T-helper 22 cell (primary cell): ENCODE measurements at places on chromosomes 3 and 15.
A peak's percentile ranks its signal among the peaks of the same experiment; 100 is the strongest.

- DNase-seq, result no peak
These were observed 22.9 kb downstream of the ANP32A start for GRCh38 chr15:68797599-68798345.

DNA sequence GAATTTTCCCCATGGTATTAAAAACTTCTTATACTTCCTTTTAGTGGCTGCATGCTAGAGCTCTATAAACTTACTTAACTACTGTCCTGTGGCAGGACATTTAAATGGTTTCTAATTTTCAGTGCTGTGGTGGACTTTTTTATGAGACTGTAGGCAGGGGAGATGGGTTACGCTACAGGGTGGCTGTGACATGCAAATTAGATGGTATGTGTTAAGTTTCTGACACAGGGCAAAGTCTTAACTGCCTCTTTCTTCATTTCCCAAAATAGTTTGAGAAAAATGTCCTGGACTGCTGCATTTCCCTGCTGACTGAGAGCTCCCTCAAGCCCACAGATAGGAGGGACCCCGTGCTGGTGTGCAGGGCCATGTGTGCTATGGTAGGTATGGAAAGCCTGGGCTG lies 22.0 kb downstream of the TGM4 start:
- DNase-seq, result no peak

DNA sequence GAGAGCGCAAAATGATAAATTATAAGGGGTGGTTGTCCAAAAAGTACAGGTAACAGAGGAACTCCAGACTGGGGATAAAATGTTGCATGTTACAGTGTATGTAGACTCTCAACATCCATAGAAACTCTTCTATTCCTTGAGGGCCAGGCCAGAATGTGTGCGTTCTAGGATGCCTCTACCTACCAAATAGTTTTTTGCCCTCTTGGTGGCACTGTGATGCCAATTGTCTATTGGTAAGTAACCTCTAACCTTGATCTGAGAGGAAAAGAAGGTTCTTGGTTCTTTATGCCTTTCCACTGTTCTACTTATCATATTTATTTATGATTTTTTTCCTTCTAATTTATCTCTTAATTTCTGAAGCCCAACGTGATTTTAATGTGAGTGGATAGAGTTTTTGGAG lies 424.6 kb downstream of the GRM7 start:
- no peak for DNase-seq

DNA sequence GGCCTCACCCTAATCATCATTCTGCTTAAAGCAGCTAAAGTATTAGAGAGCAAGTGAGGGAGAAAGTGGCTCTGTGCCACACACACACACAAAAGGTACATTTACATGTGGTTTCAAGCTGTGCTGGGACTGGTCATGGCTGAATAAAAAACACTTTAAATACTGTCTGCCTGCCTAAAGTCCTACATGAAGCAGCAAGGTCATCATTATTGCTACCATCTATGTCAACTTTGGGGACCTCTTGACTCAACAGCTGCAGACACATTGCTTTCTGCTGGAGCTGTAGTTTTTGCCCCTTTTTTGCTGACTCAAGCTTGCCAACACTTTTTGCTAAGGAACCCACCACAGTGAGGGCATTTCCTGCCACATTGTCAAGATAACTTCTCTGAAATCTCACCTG lies 1237.9 kb downstream of the ROBO2 start:
- DNase-seq, result no peak

DNA sequence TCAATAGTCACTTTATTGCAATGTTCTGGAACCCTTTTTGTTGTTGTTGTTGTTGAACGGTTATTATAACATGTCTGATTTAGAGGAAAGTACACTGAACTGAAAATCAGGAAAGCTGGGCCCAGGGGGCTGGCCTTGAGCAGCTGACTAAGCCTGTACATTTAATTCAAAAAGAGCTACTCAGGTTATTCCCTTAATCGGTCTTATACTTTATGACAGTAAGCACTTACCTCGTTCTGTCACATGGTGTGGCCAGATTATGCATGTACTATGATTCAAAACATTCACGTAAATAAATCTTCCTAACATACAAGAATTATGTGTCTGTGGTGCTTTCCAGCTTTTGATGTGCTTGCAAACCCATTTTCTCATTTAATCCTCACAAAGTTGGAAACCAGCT lies 382.5 kb upstream of the TPRG1 start:
- DNase-seq, result no peak

DNA sequence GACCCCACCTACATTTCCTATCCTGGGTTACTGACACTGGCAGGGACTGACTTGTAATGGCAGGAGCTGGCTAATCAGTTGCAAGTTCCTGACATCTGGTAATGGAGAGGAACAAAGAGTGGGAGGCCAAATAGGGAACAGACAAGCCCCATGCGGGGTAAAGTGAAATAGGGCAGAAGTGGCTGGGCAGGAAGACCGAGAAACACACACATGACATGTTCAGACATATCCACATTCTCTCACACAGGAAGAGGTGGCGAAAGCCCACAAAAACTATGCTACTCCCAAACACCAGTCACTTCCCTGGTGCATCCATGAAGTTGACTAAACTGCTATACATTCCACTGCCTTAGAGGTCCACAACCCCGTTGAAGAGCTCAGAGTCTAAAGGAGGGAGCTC lies 394.1 kb upstream of the TBL1XR1 start:
- DNase-seq, result no peak

GRCh38 chr3:193767353-193768069 lies 174.5 kb downstream of the OPA1 start:
- DNase-seq, result no peak

GRCh38 chr3:128923576-128923975 lies 44.2 kb downstream of the ACAD9 start:
- no peak for DNase-seq

DNA sequence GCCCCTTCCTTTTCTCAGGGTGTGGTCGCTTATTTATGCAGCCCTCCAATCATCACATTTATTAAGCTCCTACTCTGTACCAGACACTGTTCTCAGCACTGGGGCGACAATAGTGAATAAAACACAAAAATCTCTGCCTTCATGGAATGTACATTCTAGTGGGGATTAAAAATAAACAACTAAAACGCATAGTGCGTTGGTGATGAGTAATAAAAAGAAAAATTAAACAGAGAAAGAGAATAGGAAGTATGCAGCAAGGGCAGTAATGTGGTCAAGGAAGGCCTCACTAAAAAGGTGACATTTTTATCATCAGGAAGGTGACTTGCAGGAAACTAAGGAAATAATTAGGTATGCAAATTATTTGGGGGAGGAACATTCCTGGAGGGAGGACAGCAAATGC lies 5.1 kb downstream of the SLC51B start:
- DNase-seq, result no peak

DNA sequence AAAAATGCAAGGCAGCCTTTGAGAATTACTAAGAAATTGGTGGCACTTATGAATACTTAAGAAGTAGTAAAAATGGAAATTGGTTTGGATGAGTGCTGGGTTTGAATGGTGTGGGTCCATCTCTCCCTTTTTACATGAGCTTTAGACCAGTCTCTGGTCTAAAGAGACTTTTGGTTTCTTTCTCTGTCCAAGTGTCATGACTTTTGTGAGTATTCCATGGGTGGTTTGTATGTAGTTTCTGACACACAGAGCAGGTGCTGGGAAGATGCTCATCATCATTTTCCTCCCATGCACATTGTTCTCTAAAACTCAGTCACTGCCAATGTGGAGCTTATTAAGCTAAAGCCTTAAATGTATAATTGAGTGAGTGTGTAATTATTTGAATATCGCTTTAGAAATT lies 63.5 kb downstream of the KAT2B start:
- DNase-seq, result no peak

DNA sequence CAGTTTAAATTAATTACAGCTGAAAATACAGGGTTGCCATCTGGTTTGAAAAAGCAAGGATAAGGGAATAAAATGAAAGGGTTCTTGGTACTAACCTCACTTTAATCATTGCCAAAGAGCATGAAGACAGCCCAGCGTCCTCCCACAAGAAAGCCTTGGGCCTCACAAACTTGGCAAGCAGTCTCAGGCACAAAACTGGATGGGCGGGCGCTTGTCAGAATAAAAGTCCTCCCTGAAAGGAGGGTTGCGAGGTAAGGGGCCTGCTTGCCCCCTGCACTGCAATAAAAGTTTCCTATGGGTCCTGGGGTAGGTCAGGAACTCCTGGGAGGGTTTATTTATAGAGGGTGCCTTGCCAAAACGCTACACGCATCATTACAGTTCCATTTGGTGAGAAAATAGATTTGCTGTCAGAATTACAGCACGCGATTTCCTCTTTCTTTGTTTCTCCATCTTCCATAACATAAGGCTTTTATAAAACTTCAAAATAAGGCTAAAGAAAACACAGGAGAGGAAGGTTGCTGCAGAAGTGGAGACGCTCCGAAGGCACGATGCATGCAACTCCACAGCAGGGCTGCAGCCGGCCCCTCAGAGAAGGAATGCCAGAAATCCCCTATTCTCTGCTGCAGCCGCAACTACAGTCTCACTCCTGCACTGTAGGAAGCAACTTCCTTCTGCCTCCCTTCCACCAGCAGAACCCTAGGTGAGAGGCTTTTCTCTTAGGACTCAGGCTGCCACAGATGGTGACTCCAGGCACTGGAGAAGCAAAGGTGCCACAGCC lies 61.3 kb downstream of the VGLL4 start:
- no peak for DNase-seq

DNA sequence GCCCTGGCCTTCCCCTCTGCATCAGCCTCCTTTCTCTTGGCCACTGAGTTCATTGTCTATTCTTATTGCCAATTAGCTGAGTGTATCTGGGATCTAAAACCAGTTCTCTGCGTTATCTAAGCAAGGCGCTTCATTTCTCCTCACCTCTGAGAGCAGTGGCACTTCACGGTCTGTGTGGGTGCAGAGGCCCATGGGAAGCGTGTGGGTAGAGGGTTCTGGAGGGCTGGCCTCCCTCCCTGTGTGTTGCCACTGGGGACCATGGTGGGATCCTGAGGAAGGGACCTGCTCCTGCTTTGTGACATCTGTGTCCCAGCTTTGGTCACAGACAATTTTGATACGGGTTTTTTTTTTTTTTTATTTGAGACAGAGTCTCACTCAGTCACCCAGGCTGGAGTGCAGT lies 32.7 kb downstream of the EDEM1 start:
- no peak for DNase-seq

- no peak for DNase-seq
These were observed 107.1 kb downstream of the OXSM start for GRCh38 chr3:25897019-25897418.

GRCh38 chr3:468172-468571 lies 271.6 kb downstream of the CHL1 start:
- DNase-seq, result no peak

DNA sequence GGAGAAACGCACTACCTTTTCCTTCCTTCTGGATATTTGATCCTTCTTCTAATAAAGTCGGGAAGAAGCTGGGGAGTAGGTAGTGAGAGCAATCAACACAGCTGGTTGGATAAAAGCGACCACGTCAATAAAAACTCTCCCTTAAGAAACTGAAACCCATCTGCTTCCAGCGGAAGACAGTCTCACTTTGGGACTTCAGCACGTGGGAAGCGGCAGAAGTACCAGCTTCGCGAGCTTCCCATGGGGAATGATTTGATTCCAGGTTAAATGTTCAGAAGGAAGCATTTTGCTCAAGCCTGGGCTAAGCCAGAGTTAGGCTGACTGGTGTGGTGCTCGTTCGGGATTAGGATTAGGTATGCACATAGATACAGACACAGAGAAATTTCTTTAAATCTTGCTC lies 262.3 kb upstream of the LYSMD4 start:
- no peak for DNase-seq

GRCh38 chr3:149657321-149657925 lies 402 bp downstream of the WWTR1 start:
- no peak for DNase-seq

DNA sequence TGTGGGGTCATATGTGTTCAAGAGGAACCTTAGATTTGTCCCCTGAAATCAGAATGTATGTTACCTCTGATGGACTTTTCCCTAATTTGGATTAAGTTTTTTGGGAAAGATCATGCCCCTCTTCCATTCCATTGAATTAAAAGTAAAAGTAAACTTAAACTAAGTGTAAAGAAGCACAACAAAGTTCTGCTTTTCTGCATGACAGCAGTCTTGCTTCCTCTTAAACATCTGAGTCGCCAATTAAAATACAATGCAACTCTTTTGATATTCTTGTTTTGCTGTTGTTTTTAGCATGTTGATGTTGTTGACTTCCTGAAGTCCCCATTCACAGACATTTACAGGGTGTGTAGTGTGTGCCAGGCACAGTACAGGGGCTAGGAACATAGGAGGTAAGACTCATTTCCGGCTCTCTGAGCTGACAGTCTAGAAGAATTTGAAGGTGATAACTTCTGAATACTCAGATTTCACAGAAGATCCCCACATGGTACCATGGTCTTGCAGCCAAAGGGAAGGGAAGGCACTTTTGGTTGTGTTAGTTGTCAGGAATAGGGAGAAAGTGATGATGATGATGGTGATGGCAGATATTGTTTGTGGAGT lies 45.0 kb downstream of the USP13 start:
- no peak for DNase-seq

DNA sequence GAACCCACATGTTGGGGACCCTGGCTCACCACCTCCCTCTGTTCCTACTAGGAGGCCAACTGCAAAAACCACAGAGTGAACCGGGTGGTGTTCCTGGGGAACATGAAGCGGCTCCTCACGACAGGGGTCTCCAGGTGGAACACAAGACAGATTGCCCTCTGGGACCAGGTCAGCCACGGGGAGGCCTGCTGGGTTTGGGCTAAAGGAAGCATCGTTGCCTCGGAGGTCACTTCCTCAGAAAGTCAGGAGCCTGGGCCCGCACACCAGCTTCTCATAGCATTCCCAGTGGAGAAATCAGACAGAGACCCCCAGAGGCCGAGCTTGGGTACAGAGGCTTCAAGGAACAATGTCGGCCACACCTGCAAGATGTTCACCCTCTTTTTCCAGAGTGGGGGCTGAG lies 106.8 kb downstream of the ANP32A start:
- no peak for DNase-seq

GRCh38 chr3:2655229-2655701 lies 454.9 kb downstream of the IL5RA start:
- no peak for DNase-seq

GRCh38 chr3:149353581-149354184 lies 20.2 kb upstream of the TM4SF18 start:
- DNase-seq, result no peak

GRCh38 chr15:41286665-41287333 lies 45.6 kb downstream of the OIP5 start:
- no peak for DNase-seq

GRCh38 chr3:183266454-183266853 lies 13.4 kb downstream of the B3GNT5 start:
- no peak for DNase-seq

GRCh38 chr15:82530606-82531379 lies 9.5 kb downstream of the RPS17 start:
- DNase-seq, result peak; percentile 40
